ENCODE measurements at places on chromosomes 3 and 15.

GRCh38 chr3:27358372-27358771 is 10.8 kb downstream of the NEK10 start:
- no peaks in the 10 kb centered on the region for H3K36me3 ChIP-seq
- DNase-seq, result no peak
- no peak overlapping the region for H3K4me3 ChIP-seq
- H3K4me1 ChIP-seq, result peaks cover 7% of the 10 kb centered on the region
- H3K27ac ChIP-seq, result no peak overlapping the region

DNA sequence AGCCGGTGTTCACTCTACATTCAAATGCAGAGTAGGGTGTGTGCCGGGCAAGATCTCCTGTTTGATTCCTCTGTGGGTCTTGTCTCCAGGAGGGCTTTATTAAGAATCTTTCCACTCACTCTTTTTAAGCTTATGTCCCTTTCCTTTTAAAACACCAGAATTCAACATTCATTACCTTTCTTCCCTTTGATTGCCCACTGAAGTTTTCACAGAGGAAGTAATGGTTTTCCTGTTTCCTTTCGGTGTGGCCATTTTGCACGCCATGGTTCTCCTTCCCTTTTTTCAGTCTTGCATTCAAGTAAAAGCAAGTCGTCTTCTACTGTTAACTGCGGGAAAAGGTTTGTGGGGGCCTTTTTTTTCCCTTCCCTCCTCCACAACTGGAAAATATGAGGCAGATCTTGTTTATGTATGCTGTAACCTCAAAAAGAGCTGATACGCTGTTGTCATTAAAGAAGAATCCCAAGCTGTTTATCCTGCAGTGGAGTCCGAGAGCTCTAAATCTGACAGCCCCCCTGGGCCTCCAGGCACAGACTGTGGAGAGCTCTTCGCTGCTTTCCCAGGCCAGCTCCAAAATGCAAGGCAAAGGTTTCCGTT is 40.5 kb downstream of the FILIP1L start:
- no peak overlapping the region for H3K27ac ChIP-seq
- no peaks in the 10 kb centered on the region for H3K27me3 ChIP-seq
- H3K4me3 ChIP-seq, result no peak overlapping the region
- DNase-seq, result no peak
- no peaks in the 10 kb centered on the region for H3K4me1 ChIP-seq
- H3K36me3 ChIP-seq, result no peaks in the 10 kb centered on the region

DNA sequence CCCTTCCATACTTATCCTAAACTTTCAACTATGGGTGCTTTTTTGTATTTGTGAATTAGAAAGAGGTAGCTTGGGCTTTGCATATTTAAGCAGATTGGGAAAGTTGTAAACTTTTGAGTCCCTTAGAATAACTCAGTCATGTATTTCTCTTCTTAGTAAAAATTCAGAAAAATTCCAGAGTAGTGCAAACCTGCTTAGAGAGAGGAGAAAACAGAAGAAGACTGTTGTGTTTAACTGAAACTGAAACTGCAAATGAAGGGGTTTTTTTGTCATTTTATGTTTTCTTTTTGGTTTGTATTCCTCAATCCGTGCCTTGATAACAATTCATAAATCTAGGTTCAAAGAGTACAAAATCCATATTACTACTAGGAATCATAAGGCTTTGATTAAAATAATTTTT is 31.3 kb downstream of the CD200 start:
- no peak overlapping the region for H3K27ac ChIP-seq
- H3K4me1 ChIP-seq, result no peaks in the 10 kb centered on the region
- no peaks in the 10 kb centered on the region for H3K36me3 ChIP-seq
- H3K27me3 ChIP-seq, result no peaks in the 10 kb centered on the region
- DNase-seq, result no peak
- H3K4me3 ChIP-seq, result no peak overlapping the region

- no peaks in the 10 kb centered on the region for H3K4me1 ChIP-seq
- no peak for DNase-seq
- no peak overlapping the region for H3K27ac ChIP-seq
- no peaks in the 10 kb centered on the region for H3K36me3 ChIP-seq
- H3K27me3 ChIP-seq, result peaks cover 42% of the 10 kb centered on the region
These were observed 65.1 kb downstream of the MRPL46 start for GRCh38 chr15:88401996-88402656.

GRCh38 chr3:8460815-8461456 is 40.7 kb upstream of the LMCD1 start:
- no peaks in the 10 kb centered on the region for H3K36me3 ChIP-seq
- no peak overlapping the region for H3K27ac ChIP-seq
- H3K27me3 ChIP-seq, result no peaks in the 10 kb centered on the region
- H3K4me1 ChIP-seq, result no peaks in the 10 kb centered on the region

DNA sequence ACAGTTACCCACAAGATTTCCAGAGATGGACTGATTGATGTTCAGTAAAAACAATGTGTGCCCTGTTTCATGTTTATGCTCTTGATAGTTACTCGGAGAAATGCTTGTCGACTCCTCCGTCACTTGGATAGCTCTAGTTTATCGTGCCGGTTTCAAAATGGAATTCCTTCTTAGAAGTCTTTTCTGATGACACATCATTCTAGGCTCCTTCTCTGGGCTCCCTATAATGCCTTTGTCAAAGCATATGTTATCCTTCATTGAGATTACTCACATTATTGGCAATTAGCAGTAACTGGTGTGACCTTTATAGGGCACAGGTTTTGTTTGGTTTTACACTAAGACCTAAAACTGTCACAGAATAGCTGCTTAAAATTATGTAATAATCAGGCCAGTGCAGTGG is 201.8 kb downstream of the CNTN6 start:
- no peaks in the 10 kb centered on the region for H3K27me3 ChIP-seq
- H3K4me1 ChIP-seq, result no peaks in the 10 kb centered on the region
- no peak overlapping the region for H3K4me3 ChIP-seq

- H3K4me3 ChIP-seq, result no peak overlapping the region
- no peak for DNase-seq
- no peak overlapping the region for H3K27ac ChIP-seq
- H3K27me3 ChIP-seq, result no peaks in the 10 kb centered on the region
- no peaks in the 10 kb centered on the region for H3K4me1 ChIP-seq
These were observed 40.8 kb downstream of the DPH6 start for GRCh38 chr15:35505141-35505540.

DNA sequence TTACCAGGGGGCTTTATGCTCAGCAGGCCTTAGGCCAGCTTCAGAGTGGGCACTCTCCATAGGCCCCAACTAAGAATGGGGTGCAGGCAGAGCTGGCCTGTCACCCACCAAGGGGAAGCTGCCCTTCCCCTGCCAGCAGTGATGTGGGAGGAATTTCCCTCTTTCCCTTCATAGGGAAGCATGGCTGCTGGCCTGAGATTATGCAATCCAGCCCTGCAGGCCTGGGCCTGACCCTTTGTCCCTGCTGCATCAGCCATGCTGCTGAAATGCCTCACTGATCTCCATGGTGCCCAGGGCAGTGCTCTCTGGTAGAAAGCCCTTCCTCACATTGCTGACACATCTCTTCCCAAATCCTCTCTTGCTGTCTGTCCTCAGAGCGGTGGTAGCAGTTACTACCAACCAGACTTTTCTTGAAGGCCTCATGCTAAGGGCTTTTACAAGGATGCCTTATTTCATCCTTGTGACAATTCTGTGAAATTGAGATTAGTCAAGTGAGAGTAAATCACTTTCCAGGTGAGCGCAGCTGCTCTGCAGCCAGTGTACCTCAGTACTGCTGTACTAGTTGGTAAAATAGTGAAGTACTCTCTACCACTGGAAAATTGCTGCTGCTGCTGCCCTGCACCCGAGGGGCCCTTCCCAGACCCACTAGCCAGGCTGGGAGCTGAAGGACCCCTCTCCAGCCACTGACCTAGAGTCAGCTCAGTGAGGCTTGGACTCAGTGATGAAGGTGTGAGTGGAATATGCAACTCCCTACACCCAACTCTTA is 33.8 kb downstream of the MRAS start:
- no peak for DNase-seq
- no peaks in the 10 kb centered on the region for H3K27me3 ChIP-seq
- no peak overlapping the region for H3K4me3 ChIP-seq
- no peak overlapping the region for H3K27ac ChIP-seq
- H3K36me3 ChIP-seq, result no peaks in the 10 kb centered on the region

GRCh38 chr3:67593761-67594234 is 60.6 kb downstream of the SUCLG2 start:
- H3K4me3 ChIP-seq, result no peak overlapping the region
- DNase-seq, result no peak
- no peaks in the 10 kb centered on the region for H3K4me1 ChIP-seq
- H3K27ac ChIP-seq, result no peak overlapping the region

DNA sequence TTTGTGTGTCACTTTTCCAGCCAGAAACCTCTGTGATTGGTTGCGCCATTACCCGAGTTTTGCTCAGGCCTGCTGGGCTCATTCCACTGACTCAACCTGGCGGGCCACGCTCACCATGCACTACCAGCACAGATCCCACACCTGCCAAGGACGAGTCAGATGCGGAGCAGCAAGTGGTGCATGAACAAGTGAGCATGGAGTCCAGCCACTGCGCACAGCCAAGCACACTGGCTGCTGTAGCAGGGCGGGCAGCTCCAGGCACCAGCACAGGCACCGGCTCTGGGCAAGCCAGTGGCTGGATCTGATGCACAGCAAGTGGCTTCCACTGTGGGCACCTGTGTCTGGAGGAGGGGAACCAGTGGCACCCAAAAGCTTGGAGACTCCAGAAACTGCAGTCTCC is 110.4 kb downstream of the CBLB start:
- no peaks in the 10 kb centered on the region for H3K4me1 ChIP-seq
- no peak for DNase-seq
- no peaks in the 10 kb centered on the region for H3K36me3 ChIP-seq

DNA sequence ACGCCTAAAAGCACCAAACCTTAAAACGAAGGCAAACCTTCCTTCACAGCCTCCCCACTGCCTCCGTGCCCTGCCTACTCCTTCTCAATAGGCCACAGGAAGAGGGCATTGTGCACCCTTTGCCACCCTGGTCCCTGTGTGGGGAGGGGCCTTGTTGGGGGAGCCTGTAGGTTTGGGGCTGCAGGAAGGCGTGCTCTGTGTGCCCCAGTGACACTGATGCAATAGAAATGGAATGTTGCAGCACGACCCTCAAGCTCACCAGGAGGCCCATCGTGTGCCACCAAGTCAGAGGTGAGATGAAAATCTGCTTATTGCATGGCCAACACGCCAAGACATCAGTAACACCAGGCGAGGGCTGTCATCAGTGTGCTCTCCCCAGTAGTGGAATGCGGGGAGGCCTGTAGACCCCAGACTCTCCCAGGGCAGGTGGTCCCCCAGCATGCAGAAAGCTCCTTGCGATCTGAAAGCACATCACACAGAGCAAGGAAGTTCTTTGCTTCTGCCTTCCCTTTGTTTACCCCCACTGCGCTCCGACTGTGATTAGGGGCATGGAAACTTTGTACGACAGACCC is 86.2 kb downstream of the ASB7 start:
- DNase-seq, result no peak
- no peaks in the 10 kb centered on the region for H3K27me3 ChIP-seq

DNA sequence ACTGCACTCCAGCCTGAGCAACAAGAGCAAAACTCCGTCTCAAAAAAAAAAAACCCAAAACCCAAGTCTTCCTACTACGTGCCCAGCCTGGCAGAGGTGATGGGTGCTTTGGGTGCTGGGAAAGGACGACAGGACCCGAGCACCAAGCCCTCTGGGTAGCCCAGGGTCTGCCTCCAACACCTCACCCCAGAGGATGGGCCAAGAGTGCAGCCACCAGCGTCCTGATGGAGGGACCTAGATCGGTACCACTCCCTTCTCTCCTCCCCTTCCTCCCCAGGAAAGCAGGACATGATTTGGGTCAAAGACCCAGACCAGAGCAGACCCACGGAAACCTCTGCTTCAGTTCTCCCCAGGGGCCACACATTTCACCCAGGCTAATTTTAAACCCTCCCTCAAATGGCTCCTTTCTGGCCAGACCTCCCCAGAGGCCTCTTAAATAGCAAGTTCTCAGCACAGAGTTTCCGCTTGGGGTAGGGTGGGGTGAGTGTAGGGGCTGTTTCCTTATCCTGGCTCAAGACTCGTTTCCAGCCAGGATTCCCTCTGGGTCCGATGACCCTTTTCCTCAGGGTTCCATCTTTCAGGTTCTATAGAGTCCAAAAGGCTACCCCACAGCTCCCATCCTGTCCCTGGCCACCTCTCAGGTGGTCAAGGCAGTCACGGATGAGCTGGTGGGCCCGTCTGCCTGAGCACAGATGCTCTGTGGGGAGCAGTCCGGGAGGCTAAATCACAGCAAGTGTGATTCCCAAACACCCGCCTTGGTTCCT is 20.5 kb downstream of the RBPMS2 start:
- no peak for DNase-seq
- no peaks in the 10 kb centered on the region for H3K27me3 ChIP-seq
- no peak overlapping the region for H3K27ac ChIP-seq
- H3K4me3 ChIP-seq, result no peak overlapping the region
- no peaks in the 10 kb centered on the region for H3K4me1 ChIP-seq

- no peak overlapping the region for H3K4me3 ChIP-seq
- no peaks in the 10 kb centered on the region for H3K36me3 ChIP-seq
- H3K27me3 ChIP-seq, result no peaks in the 10 kb centered on the region
- H3K4me1 ChIP-seq, result no peaks in the 10 kb centered on the region
- H3K27ac ChIP-seq, result no peak overlapping the region
- DNase-seq, result no peak
These were observed 18.7 kb downstream of the P2RY14 start for GRCh38 chr3:151259664-151260063.

GRCh38 chr3:139839659-139840058 is 95.3 kb upstream of the CLSTN2 start:
- no peaks in the 10 kb centered on the region for H3K36me3 ChIP-seq
- H3K27ac ChIP-seq, result no peak overlapping the region
- no peak for DNase-seq
- H3K4me3 ChIP-seq, result no peak overlapping the region
- H3K4me1 ChIP-seq, result no peaks in the 10 kb centered on the region

- no peaks in the 10 kb centered on the region for H3K27me3 ChIP-seq
- H3K27ac ChIP-seq, result no peak overlapping the region
- DNase-seq, result no peak
- no peaks in the 10 kb centered on the region for H3K4me1 ChIP-seq
These were observed 898.2 kb downstream of the MCTP2 start for GRCh38 chr15:95129574-95129973.

GRCh38 chr15:52652984-52653383 is 26.2 kb downstream of the ATOSA start:
- no peaks in the 10 kb centered on the region for H3K27me3 ChIP-seq
- H3K36me3 ChIP-seq, result no peaks in the 10 kb centered on the region
- no peak for DNase-seq
- H3K4me3 ChIP-seq, result no peak overlapping the region

DNA sequence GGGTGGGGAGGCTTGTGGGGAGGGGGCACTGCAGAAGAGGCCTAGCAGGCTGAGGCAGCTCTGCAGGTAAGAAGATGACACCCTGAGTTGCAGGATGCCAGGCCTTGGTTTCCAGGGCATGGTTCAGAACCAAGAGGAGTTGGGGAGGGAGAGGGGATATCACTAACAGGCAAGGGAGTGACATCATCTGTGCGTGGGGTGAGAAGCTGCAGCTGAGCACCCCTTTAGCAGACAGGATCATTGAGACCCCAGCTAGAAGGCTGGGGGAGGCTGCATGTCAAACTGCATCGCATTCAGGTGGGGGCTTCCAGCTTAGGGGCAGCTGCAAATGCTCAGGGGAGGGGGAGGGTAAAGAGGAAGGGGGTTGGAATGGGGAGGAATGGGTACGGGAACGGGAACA is 23.0 kb downstream of the CACNA2D2 start:
- H3K36me3 ChIP-seq, result no peaks in the 10 kb centered on the region
- no peak overlapping the region for H3K27ac ChIP-seq
- no peaks in the 10 kb centered on the region for H3K4me1 ChIP-seq
- H3K4me3 ChIP-seq, result no peak overlapping the region
- DNase-seq, result no peak
- H3K27me3 ChIP-seq, result no peaks in the 10 kb centered on the region

Data from HCT116 (cell line).